ENCODE measurements at places on chromosomes 1 and 21.

DNA sequence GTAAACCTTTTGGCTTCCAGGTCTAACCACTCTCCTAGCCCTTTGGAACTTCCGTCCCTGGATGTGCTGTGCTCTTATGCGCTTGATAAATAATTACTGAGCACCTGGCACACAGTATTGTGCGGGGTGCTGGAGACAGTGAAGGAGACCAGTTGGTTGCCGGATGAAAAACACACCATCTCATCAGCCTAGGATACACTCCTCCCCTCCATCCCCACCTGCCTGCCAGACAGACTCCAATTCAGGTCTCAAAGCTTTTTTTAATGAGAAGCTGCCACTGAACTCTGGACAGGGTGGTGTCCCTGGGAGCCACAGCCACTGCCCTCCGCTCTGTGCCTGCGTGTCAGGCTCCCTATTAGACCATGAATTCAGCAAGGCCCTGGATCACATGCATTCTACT, 9.2 kb downstream of the GNB1 start:
- DNase-seq: no peak

DNA sequence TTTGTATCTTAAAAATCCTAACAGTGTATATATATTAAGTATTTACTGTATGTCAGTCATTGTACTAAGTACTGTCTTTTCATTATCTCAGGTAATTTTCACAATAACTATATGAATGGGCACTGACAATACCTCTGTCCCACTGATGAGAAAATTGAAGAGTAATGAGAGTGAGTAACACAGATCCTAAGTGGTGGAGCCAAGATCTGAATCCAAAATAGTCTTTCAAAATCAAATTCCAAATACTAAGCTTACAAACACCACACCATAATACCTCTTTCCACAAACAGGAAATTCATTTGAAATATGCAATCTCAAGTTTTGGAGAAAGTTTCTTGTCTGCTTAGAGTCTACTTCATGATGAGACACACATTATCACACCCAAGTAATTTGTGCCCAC, 105.9 kb upstream of the EDEM3 start:
- DNase-seq: no peak

GRCh38 chr1:2583871-2584351, 2.7 kb upstream of the PRXL2B start:
- peak; percentile 29 for DNase-seq

GRCh38 chr21:36330904-36331303, 10.9 kb downstream of the MORC3 start:
- peak; percentile 29 for DNase-seq

GRCh38 chr1:243912347-243912746, 62.3 kb upstream of the AKT3 start:
- DNase-seq: no peak

GRCh38 chr21:34335316-34335715, 28.5 kb upstream of the KCNE2 start:
- no peak for DNase-seq

DNA sequence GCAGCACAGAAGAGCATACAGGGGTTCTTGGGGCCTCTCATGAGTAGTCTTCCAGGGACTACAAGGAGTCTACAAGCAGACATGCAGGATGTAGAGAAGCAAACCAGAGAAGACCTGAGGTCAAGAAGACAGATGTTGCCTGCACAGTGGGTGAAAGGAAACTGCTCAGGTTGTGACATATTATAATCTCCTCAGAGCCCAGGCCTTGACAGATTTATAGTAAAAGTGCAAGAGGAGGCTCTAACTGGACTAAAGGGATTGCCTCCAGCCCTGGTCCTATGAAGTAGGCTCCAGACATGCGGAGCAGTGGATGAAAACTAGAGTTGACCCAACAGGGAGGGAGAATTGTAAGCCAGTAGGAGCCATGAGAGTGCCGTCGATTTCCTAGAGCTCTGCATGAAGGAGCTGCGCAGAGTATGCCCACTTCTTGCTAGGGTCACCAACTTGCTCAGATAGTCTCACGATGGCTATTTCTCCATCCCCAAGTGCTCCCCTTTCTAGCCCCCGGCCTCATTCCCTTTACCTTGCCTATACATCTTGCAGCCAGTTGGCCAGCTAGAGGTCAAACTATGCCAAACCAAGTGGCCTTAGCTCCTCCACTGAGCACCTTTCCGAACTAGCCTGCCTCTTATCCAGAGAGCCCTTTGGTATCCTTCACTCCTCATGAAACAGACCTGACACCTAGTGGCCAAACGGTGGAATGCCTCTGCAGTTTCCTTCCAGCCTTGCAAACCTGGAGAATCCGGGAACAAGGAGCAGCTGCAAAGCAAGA, 36.2 kb upstream of the IPO9 start:
- peak; percentile 26 for DNase-seq

GRCh38 chr1:25056536-25056935, 126.5 kb upstream of the RUNX3 start:
- DNase-seq: no peak

GRCh38 chr1:175720023-175720422, 23.4 kb downstream of the TNR start:
- no peak for DNase-seq

- no peak for DNase-seq
Observed at GRCh38 chr1:108583757-108584427, 24.0 kb downstream of the EEIG2 start.

GRCh38 chr1:202005958-202006357, 4.4 kb upstream of the ELF3 start:
- no peak for DNase-seq

DNA sequence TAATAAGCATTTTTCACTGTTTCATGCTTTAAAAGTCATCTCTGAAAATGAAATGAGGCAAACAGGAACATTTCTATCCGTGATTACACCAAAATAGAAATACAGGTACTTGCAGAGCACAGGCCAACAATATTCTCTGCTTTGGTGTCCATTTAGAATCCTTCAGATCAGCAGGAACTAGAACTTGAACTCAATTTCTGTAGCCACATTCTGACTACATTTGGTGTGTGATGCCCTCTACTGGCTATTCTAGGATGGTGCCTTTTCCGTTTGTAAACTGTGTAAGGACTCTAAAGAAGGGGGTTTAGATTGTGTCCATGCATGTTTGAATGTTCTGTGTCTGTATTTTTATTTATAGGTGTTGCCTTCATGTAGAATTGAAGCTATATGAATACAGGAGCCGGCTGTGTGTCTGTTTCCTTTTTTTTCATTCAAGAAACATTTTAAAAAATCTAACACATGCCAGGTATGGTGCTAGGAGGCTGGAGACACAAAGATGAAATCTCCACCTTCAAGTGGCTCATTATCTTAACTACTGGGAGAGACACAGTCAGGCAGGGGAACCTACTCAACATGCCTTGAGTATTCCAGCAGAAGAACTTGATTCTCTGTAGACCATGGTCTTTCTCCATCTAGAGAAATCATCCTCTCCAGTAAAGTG, 7.6 kb upstream of the ZNF326 start:
- peak; percentile 24 for DNase-seq

DNA sequence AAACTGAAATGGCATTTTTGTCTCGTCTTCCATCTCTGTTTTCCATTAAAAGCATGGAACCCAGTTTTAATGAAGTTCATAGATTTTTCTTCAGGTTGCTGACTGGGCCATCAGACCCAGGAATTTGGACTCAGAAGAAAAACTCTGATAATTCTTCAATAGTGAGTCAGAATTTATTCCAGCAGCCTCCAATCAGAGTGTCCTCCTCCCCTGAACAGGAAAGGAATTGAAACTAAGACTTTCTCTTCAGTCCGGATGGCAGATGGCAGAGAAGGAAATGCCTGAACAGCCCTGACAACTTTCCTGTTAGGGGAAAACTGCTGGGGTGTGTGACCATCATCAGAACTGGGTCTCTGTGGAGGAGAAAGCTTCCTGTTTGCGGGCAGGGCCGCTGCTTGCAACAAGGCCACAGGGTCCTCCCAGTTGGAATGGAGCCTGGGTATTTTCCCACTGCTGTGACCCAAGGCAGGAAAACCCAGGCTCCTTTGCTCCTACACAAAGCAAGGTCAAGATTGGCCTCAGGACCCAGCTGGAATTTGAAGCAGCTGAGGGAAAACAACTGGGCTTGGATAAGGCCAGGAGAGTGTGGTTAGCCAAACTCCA, 20.7 kb downstream of the CD34 start:
- DNase-seq: no peak

DNA sequence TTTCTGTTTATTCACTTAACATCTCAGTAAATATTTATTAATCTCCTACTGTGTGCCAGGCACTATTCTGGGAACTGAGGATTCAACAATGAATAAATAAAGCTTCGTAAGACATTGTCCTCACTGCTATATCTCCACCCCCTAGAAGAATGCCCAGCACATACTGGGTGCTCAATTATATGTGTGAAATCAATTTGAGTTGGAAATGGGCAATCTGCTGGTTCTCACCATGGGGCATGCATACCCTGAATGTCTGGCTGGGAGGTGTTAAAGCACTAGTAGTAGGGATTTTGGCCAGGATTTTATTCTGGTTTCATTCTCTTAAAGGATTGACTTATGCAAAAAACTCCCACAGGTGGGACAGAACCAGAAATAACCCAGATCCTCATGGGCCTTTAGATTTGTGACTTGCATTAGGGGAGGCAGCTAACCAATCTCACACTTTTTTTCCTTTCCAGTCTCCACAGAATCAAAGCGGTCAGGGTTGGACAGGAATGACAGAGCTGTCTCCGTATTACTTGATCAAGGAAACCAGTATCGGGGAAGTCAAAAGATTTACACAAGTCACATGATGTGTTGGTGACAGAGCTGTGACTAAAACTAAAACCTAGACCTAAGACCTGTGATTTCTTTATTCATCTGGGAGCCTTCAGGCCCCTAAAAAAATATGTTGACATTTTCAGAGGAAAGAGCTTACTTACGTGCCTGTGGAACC, 12.8 kb downstream of the GFI1 start:
- DNase-seq: no peak

DNA sequence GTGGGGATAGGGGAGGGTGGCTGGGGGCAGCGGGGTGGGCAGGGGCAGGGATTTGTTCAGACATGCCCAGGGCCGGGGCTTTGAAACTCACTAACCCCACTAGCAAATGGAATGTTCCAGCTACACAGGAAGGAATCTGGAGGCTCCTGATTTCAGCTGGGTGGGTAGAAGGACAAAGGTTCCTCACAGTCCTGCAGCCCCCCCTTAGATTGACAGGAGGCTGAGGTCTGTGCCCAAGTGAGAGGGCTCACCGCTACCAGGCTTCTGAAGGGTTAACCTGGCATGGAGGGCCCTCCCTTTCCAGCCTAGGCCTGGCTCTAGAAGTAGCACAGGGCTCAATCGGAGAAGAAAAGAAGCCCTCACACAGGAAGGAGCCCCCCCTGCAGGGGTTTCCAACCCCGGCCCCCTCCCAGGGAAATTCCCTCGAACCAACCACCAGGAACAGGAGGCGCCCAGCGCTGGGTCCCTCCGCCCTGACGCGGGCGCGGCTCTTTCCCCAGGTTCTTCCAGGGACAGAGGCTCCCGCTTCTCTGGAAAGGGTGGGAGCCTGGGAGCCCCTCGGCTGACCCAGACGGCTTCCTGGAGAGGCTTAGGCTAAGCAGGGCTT, 3.3 kb downstream of the EPHA2 start:
- DNase-seq: no peak

DNA sequence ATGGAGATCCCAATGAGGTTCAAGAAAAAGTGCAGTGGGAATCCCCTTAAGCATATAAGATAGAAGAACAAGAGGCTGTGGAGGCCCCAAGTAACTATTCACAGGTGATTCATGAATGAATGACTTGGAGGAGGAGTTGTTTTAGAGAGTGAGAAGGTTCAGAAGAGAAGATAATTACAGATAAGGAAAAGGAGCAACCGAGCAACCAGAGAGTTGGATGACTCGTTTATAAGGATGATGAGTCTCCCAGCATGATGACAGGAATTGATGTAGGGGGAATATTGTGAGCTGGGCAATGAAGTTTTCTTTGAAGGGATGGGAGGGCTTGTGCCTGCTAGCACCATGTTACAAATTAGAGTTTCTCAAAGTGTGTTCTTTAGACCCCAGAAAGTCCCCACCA, 9.8 kb downstream of the C8A start:
- DNase-seq: no peak

GRCh38 chr1:98688110-98688739, 26.7 kb downstream of the SNX7 start:
- no peak for DNase-seq

DNA sequence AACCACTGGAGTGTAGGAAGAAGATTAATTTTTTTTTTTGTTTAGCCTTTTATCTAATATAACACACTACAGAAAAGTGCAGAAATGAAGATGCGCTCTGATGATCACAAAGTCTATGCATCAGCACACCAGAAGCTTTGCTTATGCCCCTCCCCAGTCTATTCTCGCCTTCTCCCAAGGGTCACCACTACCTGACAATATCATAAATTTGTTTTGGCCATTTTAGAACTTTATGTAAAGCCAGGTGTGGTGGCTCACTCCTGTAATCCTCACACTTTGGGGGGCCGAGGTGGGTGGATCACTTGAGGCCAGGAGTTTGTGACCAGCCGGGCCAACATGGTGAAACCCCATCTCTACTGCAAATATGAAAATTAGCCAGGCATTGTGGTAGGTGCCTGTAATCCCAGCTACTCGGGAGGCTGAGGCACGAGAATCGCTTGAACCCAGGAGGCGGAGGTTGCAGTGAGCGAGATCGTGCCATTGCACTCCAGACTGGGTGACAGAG, 231.3 kb downstream of the FOXD2 start:
- DNase-seq: no peak

- DNase-seq: no peak
Observed at GRCh38 chr1:173478094-173478674, 1.0 kb downstream of the PRDX6 start.

GRCh38 chr1:183522104-183522503, 49.8 kb downstream of the SMG7 start:
- DNase-seq: no peak

GRCh38 chr1:225735252-225736149, 42.1 kb upstream of the SRP9 start:
- DNase-seq: no peak

GRCh38 chr1:41802532-41803501, 115.9 kb downstream of the HIVEP3 start:
- peak; percentile 15 for DNase-seq

GRCh38 chr1:91741301-91741700, 144.7 kb downstream of the TGFBR3 start:
- no peak for DNase-seq

- no peak for DNase-seq
Observed at GRCh38 chr1:115210302-115210711, 121.0 kb upstream of the TSPAN2 start.
